ENCODE measurements at places on chromosomes 11 and 22.

DNA sequence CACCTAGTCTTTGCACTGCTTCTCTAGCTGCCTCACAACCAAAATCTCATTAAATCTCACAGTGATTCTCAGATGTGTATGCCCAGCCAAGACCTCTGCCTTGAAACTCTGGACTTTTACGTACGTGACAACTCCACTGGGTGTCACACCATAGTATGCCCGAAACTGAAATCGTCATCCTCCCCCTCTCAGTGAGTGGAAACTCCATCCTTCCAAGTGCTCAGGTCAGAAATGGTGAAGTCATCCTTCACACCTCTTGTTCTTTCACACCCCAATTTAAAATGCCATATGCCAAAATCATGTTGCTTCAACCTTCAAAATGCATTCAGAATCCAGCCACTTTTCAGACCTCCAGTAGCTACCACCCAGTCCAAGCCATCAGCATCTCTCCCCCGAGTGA lies 42.5 kb downstream of the SFI1 start:
- no peak for DNase-seq

GRCh38 chr11:63551091-63551888 lies 11.9 kb downstream of the PLAAT2 start:
- DNase-seq: no peak

- DNase-seq: no peak
Observed at GRCh38 chr11:19366992-19367709, 126.4 kb upstream of the E2F8 start.

GRCh38 chr11:19968860-19969259 lies 191.4 kb downstream of the DBX1 start:
- DNase-seq: no peak

GRCh38 chr22:41288245-41288946 lies 2.4 kb upstream of the RANGAP1 start:
- DNase-seq: peak; percentile 85

GRCh38 chr11:11021563-11021962 lies 163.7 kb upstream of the ZBED5 start:
- no peak for DNase-seq

DNA sequence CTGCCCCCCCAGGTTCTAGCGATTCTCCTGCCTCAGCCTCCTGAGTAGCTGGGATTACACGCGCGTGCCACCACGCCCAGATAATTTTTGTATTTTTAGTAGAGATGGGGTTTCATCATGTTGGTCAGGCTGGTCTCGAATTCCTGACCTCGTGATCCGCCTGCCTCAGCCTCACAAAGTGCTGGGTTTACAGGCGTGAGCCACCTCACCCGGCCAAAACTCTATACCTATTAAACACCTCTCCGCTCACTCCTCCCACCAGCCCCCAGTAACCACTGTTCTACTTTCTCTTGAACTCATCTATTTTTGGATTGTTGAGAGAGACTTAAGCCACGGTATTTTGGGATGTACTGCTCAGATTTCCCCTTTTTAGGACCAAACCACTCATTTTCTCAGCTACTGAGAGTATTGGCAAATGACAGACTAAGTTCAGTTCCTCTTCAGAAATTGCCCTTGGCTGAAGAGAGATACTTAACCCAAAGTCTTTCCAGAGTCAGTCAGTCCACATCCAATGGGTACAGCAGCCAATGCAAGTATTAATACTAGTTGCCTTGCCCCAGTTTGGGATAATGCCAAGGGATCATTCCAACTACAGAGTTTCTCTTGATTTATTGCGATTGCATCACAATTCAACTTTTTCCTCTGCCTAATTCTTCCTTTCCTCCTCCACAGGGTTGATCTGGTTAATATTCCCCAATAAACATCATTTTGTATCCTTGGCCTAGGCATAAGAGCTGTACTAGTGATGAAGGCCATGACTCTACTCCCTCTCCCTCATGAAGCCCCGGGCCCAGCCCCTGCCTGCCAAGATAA lies 36.8 kb upstream of the CSTF3 start:
- DNase-seq: no peak

- no peak for DNase-seq
Observed at GRCh38 chr11:70768346-70769095, 370.2 kb downstream of the CTTN start.

GRCh38 chr11:102111011-102111786 lies 952 bp downstream of the YAP1 start:
- DNase-seq: peak; percentile 91

- no peak for DNase-seq
Observed at GRCh38 chr11:113153847-113154246, 160.5 kb upstream of the TTC12 start.

DNA sequence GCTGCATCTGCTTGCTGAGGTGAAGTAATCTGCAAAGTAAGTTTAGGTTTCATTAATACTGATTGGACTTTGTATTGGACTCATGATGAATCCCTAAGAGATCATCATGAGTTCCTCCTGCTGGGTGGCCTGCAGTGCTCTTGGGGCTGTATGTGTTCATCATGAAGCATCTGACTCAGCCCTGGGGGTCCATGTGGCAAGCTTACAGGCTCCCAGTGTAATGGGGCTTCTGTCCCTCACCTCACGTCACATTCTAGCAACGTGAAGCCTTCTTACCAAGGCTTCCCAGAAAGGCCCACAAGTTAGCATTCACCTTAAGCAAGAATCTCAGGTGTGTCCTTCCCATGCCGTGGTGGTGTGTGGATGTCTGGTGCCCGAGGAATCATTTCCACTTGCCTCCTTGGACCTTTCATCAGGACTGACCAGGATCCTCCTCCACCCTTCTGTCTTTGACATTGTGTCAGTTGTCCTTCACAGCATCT lies 23.7 kb downstream of the CRKL start:
- DNase-seq: no peak

DNA sequence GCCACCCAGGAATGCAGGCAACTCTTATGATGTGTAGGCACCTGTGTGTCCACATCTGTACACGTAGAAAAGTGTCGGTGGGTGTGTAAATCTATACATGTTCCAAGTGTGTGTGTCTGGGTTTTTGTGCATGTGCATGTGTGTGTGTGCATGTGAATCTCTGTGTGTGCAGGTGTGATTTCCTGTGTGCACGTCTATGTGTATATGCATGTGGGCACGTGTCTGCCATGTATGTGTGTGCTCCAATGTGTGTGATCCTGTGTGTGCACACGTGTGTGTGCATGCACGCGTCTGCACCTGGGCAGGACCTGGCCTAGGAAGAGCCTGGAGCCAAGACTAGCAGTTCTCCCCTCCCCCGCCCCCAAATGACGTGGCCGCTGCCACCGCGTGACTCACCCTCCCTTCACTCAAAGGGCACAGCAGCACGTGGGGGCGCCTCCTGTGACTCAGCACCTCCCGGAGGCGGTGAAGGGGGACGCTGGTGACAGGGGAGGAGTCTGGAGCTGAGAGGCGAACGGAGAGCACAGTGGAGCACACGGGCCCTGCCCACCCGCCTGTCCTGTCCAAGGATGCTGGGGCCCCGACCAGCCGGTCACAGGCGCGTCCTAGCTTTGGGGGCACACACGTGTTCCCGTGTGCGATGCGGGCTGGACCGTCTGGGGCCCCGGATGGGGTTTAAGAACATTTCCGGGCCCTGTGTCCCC lies 10.1 kb downstream of the PIM3 start:
- DNase-seq: peak; percentile 99

DNA sequence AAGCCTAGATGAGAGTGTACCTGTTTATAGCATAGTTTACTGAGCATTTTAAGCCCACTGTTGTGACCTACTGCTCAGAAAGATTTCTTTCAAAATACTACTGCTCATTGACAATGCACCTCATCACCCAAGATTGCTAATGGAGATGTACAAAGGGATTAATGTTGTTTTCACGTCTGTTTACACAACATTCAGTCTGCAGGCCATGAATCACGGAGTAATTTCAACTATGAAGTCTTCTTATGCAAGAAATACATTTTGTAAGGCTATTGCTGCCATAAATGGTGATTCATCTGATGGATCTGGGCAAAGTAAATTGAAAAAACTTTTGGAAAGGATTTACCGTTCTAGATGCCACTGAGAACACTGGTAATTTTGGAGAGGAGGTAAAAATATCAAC lies 112.9 kb downstream of the KIF18A start:
- no peak for DNase-seq

DNA sequence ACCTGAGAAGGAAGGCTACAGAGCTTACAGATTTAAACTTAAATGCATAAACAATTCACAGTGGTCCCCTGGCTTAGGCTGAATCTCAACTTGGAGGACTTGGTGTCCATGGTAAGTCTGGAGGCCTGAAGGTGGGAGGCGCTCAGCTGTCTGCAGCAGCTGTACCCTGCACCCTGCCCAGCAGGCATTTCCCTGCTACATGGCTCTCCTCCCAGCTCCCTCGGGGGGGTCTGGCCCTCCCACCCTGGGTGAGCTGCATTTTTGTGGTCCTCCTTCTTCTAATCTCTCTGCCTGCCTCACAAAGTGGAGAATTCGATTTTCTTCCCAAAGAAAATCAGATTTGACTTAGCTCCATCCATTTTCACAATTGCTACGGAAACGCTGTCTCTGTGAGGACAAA lies 273.2 kb downstream of the KIRREL3 start:
- no peak for DNase-seq

DNA sequence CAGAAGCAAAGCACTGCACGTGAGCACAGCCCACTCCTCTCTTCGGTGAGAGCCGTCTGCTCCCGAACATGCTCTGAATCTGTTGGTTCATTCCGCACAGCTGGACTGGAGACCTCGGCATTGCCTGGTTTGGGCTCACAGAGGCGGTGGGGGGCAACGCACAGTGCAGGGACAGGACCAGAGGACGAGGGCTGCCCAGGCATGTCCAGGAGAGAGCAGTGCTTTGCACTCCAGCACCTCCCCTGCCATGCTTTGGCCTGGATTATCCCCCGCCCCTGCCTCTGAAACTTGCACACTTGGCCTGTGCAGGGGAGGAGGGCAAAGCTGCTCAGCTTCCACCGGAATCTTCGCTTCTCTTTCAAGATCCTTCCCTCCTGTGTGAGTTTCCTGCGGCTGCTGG lies 536.5 kb downstream of the BRD1 start:
- DNase-seq: no peak

- no peak for DNase-seq
Observed at GRCh38 chr11:64141081-64141783, 24.7 kb downstream of the MACROD1 start.

DNA sequence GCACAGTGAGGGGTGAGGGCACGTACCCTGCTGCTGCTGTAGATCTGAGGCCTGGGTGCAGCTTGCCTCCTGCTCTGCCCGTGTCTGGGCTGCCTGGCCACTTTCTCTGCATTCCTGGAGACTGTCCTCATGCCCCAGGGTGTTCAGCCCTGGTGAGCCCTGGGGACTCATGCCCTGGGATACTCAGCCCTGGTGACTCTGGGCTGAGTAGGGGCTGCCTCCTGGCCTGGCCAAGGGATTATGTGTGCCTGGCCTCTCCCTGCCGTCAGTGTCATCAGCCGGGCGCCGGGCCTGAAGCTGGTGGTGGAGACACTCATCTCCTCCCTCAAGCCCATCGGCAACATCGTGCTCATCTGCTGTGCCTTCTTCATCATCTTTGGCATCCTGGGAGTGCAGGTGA lies 94.7 kb downstream of the CACNA1I start:
- no peak for DNase-seq

GRCh38 chr11:102253020-102253715 lies 64.1 kb upstream of the BIRC3 start:
- peak; percentile 79 for DNase-seq

DNA sequence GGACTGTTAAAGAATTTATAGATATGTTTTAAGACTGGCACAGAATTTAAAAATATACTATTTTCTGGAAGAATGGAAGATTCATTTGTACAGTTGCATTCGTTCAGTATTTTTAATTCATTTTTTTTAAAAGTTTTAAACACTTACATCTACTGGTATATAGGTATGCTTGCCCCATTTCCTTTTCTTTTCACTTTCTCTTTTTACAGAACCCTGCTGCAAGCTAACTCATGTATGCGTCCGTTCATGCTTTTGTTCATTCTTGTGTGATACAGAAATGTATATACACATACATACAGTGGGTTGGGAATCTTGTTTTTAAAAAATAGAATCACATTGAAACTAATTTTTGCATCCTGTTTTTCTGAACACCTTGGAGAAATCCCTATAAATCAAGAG lies 31.0 kb downstream of the PACS1 start:
- DNase-seq: no peak

GRCh38 chr22:29450222-29450621 lies 11.8 kb downstream of the RFPL1 start:
- no peak for DNase-seq

DNA sequence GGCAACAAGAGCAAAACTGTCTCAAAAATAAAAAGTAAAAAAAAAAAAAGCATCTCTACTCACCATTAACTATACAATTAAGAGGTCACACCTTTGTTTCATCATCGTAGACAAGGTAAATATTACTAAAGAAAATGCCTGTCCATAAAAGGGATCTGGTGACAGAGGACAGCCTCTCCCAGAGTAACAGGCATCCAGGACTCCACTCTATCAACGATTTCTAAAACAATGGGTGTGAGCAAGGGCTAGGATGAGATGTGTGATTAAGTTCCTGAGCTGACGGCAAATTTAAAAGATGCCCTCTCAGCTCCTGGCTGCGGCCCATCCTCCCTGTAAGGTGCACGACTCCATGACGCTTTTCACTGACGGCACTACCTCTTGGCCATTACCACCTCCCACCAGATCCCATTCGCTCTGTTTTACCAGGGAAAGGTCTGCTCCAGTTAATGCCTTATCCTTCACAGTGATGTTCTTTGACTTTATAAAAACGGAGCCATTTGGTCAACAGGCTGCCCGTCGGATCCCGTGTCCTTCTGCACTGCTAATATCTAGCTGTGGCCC lies 2.3 kb upstream of the TMEM45B start:
- peak; percentile 46 for DNase-seq

DNA sequence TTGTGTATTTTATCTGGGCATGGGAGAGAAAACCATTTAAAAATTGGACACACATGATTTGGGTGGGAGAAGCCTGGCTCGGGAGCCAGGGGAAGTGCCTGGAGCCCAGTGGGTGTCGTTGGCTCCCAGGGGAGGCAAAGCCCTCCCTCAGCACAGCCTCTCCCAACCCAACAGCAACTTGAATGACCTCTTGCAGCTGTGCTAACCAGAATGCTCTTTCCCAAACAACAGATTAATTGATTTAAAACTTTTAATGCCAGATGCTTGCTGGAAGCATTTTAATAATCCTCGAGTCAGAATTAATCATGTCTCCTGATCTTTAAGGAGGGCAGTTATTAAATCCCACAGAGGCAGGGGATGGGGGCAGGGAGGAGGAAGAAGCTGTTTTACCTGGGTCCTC lies 401.6 kb downstream of the BUD13 start:
- no peak for DNase-seq

DNA sequence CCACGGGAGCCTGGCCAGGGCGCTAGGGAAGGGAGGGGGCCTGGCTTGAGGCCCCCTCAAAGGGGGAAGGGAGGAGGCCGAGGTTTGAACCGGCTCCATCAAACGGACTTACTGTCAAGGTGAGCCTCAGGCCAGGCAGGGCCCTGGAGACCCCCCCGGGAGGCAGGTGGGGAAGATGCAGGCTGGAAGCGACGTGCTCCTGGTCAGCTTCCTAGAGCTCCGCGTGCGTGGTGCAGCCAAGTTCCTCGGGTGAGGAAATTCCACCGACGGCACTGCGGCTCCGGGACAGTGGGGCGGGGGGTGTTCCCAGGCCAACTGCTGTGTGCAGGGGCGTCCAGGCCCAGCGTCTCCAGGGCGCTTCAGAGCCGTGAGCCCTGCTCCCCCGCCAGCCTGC lies 7.2 kb upstream of the TRABD start:
- no peak for DNase-seq

Measured in large intestine (tissue), 12 donors.